ENCODE measurements at places on chromosomes 13 and 19.

DNA sequence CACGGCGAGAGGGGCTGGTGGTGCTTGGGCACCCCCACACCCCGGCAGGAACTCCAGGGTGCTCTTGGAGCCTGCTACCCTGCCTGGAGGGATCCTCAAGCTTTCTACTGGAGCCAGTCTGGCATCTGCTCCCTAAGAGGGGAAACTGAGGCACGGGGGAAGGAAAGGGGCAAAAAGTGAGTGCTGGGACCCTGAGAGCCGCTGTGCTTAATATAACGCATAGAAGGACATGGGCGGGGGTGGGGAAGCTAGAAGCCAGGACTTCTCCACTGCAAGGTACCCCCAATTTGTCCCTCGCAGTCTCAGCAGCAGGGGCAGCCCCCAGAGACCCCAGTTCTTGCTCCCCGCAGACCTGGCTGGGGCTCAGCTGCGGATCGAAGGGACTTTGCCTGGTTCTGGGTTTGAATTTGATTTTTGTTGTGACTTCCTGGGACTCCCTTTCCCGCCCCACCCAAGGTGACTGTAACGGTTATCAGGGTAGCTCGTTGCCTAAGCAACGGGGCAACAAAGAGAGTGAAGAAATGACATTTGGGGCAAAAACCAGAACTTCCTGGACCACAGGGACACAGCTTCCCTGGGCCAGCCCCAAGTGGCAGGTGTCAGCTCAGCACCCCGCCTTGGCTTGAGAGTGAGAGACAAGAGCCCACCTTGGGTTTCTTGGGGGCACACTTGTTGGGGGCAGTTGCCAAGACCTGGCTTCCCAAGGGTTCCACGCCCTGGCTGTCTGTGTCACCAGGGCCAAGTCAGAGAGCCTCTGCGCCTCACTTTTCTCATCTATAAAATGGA, 638 bp downstream of the ADGRE5 start:
- no peak for DNase-seq

GRCh38 chr13:94268661-94269060, 210.8 kb downstream of the DCT start:
- DNase-seq: peak; percentile 27

GRCh38 chr19:35168196-35168595, 13.7 kb downstream of the FXYD5 start:
- DNase-seq: no peak

GRCh38 chr19:19652482-19653295, 9.2 kb upstream of the GMIP start:
- no peak for DNase-seq

DNA sequence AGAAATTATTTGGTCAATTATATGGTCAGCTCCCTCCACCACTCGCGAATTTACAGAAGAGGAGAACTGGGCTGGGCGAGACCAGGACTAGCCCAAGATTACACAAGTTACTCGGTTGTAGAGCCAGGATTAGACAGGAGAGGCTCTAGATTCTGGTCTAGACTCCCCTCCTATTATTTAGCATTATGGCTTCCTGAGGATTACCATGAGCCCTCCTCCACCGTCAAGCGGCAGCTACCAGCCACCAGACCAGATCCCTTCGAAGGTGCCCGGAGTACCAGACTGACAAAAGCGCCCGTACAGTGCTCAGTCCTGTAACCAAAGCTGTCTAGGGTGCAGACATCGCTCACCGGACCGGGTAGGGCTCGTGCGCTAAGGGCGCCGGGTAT, 497 bp upstream of the MLNR start:
- no peak for DNase-seq

Data from adipocyte (in vitro differentiated cells).